ENCODE measurements at places on chromosomes 5 and 9.

- no peak for DNase-seq
Observed at GRCh38 chr5:151592855-151593408, 1.8 kb upstream of the FAT2 start.

DNA sequence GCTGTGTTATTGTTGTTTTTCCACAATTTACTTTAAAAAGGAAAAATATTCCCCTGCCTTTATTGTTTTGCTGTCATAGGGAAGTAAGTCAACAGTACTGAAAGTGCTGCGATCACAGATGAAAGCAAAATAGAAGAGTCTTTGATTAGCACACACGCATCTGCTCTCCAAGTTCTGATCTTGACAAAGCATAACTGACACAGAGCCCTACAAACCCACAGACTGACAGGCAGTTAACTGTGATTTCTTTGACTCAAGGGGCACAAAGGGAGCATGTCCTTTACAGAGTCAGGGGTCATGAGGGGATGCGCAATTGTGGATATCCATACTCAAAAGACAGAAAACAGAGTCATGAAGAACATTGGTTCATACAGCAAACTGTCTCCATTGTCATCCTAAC lies 123.7 kb downstream of the SNCAIP start:
- DNase-seq: no peak

GRCh38 chr9:23769307-23769935 lies 56.6 kb downstream of the ELAVL2 start:
- no peak for DNase-seq

GRCh38 chr5:92909602-92909962 lies 671.4 kb downstream of the NR2F1-AS1 start:
- no peak for DNase-seq

DNA sequence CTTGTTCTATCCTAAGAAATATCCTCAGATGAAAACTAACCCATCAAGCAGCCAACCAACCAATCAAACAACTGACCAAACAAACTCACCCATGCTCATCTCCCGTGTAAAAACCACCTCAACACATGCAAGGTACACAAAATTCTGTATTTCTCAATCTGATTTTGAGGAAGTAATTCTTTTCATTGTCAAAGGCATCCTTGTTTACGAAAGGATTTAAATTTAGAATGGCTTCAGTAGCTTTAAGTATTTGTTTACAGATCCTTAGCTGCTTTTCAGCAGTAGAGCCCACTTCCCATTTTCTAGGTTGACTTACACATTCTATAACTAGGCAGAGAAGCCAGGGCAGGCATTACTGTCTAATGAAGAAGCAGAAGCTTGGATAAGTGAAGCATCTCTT lies 78.6 kb downstream of the NTRK2 start:
- no peak for DNase-seq

- no peak for DNase-seq
Observed at GRCh38 chr9:132996526-132996925, 18.0 kb downstream of the GFI1B start.

- DNase-seq: no peak
Observed at GRCh38 chr5:100306000-100306399, 229.2 kb upstream of the FAM174A start.

DNA sequence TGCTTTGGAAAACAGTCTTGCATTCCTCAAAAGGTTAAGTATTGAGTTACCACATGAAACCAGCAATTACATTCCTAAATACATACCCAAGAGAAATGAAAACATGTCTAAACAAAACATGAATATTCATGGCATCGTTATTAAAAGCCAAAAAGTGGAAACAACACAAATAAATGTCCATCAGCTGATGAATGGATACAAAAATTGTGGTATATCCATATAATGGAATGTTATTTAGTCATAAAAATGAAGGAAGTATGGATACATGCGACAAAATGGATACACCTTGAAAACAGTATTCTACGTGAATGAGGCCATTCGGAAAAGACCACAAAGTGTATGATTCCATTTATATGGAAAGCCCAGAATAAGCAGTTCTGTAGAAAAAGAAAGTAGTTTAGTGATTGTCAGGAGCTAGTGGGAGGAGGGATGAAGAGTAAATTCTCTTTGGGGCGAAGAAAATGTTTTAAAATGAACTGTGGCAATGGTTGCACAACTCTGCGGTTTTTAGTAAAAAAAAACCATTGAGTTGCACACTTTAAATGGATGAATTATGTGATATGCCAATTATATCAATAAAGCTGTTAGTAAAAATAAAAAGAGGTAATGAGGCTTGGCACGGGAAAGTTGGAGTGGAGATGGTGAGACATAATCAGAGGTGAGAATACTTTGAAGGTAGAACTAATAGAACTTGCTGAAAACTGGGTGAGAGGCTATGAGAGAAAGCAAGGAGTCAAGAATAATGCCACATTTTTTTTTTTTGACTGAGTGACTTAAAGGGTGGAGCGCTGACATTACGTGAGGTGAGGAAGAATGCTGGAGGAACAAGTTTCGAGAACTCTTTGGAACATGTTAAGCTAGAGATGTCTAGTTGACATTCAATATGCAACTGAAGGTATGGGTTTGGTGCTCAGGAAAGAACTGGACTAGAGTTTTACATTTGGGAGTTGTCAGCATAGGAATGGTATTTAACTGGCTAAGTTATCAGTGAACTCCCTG lies 194.9 kb upstream of the ZNF608 start:
- DNase-seq: no peak

- no peak for DNase-seq
Observed at GRCh38 chr5:39519079-39519478, 94.3 kb upstream of the DAB2 start.

GRCh38 chr5:169389318-169389717 lies 88.4 kb upstream of the SLIT3 start:
- no peak for DNase-seq

GRCh38 chr5:172830876-172831662 lies 3.0 kb upstream of the ERGIC1 start:
- no peak for DNase-seq

DNA sequence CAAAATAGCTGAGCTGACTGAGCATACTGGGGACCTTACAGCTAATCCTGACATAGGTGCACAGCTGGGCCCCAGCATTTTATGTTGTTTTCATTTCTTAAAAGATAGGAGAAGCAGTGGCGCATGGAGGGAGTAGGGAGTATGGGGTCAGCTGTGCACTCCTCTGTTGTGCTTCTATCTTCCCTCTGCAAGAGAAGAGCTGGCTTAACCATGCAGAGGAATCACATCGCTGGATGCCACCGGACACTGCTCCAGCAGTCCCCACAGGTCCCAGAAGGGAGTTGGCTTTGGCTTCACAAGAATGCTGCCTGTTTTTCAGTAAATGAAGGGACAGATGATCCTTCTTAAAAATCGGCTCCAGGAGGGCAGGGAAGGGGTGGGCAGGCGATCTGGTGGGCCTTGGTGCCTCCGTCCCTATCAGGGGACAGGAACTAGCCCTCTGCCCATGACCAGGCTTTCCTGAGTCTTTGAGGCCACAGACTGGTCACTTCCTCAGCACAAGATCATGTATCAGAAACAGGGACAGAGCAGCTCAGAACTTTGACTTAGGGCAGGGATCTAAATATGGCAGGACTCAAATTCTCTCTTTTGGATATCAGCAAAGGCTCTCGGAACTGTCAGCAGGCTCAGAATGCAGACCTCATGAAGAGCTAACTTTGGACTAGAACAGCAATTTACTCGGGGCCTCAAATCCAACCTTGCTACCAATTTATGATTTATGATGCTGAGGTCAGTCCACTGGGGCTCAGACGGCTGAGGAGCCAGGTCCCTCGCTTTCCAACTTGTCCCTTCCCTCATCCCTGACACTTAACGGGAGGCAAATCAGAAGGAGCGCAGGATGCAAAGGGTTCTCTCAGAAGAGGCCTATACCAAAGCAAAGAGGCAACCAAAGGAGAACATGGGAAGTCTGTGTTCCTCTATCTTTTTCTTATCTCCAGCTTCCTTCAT lies 47.2 kb downstream of the MARCHF3 start:
- DNase-seq: no peak

DNA sequence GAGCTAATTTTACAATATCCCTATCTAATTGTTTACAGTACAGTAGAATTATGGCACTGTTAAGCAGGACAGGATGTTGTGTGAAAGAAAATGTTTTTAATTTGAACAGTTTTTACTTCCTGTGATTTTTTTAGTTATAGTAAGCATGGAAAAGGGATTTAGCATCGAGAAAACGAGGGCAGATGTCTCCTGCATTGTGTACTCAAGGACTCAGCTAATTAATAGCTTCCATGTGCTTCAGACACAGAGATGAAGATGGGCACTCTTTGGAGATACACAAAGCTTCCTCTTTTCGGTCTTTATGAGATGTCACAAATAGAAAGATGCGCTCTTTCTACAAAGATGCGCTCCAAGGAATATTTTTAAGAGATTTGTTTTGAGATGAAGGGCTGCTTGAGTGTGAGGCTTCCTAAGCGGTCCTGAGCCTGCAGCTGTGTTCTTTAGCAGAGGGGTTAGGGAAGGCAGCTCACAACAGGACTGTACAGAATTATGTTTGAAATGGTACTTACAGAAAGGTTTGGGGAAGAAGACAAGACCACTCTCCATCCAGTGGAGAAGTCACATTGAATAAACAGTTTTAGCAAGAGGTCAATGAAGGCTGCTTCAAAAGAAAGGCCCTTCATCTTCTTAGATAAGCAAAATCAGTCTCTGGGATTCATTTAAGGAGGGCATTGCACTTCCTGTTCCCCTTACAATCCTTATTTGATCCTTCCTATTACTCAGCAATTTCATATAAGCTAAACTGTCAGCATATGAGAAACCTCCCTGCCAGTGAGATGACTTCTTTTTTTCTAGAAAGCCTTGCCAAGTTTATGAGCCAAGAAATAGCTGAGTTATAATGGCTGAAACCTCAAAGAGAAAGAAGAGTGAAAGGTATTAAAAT lies 311.5 kb downstream of the EFNA5 start:
- no peak for DNase-seq

Measured in NCI-H1105 (cell line).